ENCODE measurements at places on chromosomes 12 and 14.
A peak's percentile ranks its signal among the peaks of the same experiment; 100 is the strongest.

- no peak for DNase-seq
Measured at GRCh38 chr14:99262977-99263448, 9.0 kb downstream of the BCL11B start.

GRCh38 chr14:104131968-104132732 is 6.2 kb upstream of the KIF26A start:
- no peak for DNase-seq

GRCh38 chr12:110540048-110540447 is 37.9 kb downstream of the RAD9B start:
- DNase-seq: no peak

- DNase-seq: peak; percentile 21
Measured at GRCh38 chr12:6828781-6829535, 751 bp downstream of the P3H3 start.

- DNase-seq: no peak
Measured at GRCh38 chr14:68688872-68689371, 103.9 kb downstream of the ZFP36L1 start.

- no peak for DNase-seq
Measured at GRCh38 chr14:69017706-69018105, 38.6 kb upstream of the ACTN1 start.

GRCh38 chr12:82942991-82943401 is 256.3 kb downstream of the TMTC2 start:
- no peak for DNase-seq

GRCh38 chr12:106985479-106985878 is 1.5 kb downstream of the MTERF2 start:
- no peak for DNase-seq

- DNase-seq: no peak
Measured at GRCh38 chr14:92794547-92794941, 439 bp downstream of the GOLGA5 start.

DNA sequence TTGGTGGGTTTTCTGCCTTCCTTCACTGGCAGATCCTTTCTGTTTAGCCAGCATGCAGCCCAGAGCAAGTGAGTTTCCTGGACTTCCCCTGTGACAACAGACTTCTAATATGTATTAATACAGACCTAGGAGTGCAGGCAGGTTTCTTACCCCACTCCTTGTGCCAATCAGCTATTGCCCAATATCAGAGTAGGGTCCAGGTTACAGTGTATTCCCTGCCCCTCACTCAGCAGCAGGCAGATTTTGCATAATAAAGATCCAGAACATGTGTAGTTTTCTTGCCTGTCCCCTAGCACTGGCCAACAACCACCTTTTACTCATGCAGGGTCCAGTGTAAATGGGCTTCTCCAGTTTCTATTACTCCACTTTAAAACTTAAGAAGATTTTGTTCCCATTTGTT is 4.7 kb upstream of the SMIM10L1 start:
- no peak for DNase-seq

DNA sequence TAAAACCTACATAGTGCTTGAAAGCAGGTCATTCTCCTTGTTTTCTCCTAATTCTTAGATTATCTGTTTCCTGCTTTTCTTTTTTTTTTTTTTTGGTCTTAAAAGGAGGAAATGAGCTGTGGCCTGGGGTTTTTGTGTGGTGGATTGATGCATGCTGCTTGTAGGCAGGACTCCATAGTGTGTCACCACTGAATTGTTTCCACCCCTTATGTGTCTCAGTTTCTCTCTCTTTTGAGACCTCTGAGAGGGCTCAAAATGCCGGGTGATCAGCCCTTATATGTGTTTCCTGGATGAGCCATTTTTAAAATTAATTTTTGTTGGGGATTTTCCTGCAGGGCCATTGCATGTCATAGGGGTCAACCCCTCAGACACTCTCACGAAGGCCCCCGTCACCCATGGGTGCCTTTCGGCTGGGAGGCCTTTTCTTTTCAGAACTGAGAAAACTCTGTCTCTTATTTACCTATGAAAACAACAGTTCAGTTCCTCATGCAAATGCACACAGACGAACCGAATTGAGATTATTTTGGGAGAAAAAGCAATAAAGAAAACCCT is 32.0 kb upstream of the LRRK2 start:
- DNase-seq: no peak

GRCh38 chr12:49893753-49894750 is 9.6 kb downstream of the FAIM2 start:
- DNase-seq: no peak

DNA sequence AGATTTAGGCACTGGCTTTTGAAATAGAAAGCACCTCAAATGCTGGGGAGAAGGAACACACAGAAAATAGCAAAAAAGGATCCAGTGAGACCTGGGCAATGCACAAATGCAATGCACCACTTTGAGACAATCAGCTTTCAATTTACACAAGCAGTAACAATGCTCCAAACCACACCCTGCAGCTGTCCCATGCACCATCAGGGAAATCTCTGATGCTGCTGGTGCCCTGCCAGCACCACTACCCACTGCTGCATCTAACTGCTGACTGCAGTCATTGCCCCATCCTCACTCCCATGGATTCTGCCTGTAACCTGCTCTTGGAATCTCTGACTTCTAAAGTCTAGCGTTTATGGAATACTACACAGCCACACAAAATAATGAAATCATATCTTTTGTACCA is 21.0 kb upstream of the HMGA2 start:
- no peak for DNase-seq

GRCh38 chr12:4780641-4781611 is 60.7 kb downstream of the GALNT8 start:
- no peak for DNase-seq

- no peak for DNase-seq
Measured at GRCh38 chr12:22631863-22632463, 7.0 kb downstream of the ETNK1 start.

GRCh38 chr12:15700595-15700994 is 88.6 kb downstream of the EPS8 start:
- DNase-seq: no peak

DNA sequence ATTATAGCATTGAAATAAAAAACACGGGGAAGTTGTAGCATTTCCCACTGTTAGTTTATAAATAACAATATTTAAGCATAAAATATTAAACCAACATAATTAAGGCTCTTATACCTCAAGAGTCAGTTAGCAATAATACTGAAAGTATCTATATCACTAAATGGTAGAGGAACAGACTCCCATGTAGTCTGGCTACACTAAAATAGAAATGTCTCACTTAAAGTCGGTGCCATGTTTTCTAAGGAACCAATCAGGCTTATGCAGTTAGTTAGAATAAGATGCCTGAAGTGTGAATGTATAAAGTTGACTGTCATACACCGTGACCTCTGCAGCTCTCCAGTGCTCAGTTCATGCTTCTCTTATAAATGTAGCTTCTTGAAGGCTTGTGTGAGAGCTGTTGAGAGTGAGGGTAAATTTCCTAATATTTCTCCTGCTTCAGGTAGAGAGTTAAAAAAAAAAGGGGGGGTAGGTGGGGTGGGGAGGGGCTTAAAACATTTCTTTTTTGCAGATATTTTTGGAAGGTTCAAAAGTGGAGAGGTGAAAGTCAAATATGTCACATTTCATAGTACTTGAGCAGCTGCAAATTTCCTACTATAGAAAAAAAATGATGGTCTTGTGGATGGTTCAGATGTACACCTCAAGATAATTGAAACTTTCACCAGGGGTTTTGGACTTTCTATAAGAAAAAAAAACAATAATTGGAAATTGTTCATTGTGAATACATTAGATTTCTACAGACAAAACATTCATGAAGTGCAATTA is 64.5 kb downstream of the PTCSC3 start:
- DNase-seq: no peak

GRCh38 chr14:33229269-33229929 is 290.7 kb downstream of the NPAS3 start:
- no peak for DNase-seq

GRCh38 chr12:116498471-116498870 is 60.7 kb upstream of the MAP1LC3B2 start:
- DNase-seq: no peak

GRCh38 chr12:90004319-90005074 is 295.9 kb upstream of the ATP2B1 start:
- no peak for DNase-seq

DNA sequence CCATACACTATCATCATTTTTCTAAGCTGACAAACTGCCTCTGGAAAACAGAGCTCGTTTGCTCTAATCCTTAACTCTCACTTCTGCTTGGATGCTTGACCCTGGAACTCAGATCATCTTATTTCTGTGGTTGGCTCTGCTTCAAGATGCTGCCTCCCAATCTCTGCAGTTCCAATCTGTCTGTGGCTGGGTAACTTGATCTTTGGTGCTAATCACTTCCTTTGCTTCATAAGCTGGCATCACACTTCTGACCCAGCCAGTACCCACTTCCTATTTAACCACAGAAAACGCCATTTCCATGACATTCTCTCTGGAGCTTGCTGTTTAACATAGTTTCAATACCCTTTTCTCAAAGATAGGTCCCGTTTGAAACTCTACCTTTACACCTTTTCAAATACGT is 254.2 kb downstream of the ACSS3 start:
- no peak for DNase-seq

GRCh38 chr14:32121536-32121935 is 44.4 kb downstream of the ARHGAP5 start:
- DNase-seq: no peak

DNA sequence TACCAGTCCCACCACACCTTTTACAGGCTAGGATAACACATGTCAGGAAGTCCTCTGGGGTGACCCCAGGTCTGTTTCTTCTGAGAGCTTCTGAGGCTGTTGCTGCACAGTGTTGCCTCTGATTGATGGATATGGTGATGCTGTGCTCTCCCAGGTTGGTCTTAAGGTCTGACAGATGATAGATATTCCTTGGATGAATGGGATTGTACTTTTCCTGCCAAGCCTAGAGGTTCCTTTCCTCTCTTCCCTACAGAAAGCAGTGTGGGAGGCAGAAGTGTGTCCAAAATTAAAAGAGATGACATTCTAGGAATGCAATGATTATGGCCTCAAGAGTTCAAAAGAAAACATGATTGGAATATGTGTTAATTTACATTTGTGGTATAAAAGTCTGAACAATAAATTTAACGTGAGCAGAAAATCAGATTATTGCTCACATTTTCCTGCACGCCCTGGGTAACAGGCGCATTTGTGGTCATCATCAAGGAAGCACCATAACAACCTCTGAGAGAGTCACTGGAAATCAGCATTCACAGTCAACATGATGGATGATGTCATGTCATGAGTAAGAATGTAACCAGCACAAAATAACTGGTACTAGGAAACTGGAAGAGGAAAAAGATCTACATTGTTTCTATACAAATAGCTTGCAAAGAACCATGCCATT is 73.7 kb downstream of the BBS10 start:
- no peak for DNase-seq

- DNase-seq: no peak
Measured at GRCh38 chr14:96713426-96713825, 83.8 kb upstream of the VRK1 start.

GRCh38 chr12:87935216-87935615 is 94.0 kb downstream of the C12orf50 start:
- no peak for DNase-seq

DNA sequence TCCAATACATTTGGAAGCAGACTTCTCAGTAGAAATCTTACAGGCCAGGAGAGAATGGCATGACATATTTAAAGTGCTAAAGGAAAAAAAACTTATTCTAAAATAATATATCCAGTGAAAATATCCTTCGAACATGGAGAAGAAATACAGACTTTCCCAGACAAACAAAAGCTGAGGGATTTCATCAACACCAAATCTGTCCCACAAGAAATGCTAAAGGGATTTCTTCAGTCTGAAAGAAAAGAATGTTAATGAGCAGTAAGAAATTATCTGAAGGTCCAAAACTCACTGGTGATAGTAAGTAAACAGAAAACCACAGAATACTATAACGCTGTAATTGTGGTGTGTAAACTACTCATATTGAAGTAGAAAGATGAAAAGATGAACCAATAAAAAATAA is 103.9 kb downstream of the INSM2 start:
- DNase-seq: no peak

DNA sequence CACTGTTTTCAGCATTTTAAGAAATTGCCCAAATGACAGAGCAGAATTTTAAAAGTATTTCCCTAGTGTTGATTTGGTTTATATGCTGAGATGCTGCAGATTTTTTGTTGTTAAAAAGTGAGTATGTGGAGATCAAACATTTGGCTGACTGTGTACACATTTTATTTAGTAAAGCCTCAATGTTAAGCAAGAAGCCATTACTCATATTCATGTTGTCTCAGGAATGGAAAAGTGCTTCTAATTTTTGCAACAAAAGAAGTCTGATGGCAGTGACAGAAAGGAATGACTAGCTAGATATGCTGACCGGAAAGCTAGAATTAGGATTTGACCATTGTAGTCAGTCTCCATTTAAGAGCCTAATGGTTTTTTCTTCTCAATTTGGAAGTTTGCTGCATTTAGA is 22.5 kb downstream of the SLC38A6 start:
- DNase-seq: no peak

- no peak for DNase-seq
Measured at GRCh38 chr12:125269276-125269675, 204.0 kb downstream of the AACS start.

- DNase-seq: no peak
Measured at GRCh38 chr12:100229036-100229635, 28.5 kb downstream of the ACTR6 start.

GRCh38 chr12:44029194-44029593 is 193.3 kb downstream of the TMEM117 start:
- no peak for DNase-seq

- no peak for DNase-seq
Measured at GRCh38 chr14:65879248-65880009, 466.9 kb downstream of the FUT8 start.

GRCh38 chr12:7206691-7207090 is 17.2 kb downstream of the PEX5 start:
- no peak for DNase-seq

DNA sequence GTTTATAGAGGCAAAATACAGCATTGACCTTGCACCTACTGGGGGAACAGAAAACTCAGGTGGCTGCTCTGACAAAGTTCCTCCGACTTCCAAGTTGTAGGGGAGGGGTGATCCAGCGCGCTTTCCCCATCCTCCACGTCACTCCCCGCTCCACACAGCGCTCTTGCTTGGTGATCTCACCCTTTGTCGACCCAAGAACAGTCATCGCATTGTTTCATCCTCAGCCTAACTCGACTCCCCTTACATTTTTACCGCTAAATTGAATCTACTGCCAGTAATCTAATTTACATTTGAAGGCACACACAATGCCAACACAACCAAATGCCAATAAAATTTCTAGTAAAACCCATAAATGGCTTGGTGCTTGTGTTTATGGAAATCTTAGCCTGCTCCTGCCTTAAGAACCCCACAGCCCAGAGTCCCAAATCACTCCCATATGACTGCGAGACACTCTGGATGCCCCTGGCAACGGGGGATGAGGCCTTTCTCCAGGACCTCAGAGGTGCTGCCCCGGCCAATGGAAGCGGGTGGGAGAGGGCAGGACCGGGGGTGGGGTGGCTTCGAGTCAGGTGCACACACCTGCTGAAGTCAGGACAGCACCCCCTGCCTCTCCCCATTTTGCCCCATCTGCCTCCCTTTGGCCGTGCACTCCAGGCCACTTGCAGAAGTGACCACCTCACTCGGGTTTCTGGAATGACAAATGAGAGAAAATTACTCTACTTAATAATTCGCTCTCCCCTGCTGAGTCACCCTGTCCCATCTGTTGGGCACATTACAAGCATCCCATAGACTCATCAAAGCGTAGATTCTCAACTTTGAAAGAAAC is 98.2 kb upstream of the GSC start:
- no peak for DNase-seq

GRCh38 chr14:106276326-106277267 is 750.2 kb downstream of the TMEM121 start:
- DNase-seq: no peak

GRCh38 chr14:105097794-105098127 is 32.5 kb upstream of the GPR132 start:
- DNase-seq: no peak

- no peak for DNase-seq
Measured at GRCh38 chr12:53575502-53576249, 50.5 kb downstream of the ATF7 start.

Data from activated effector memory CD4-positive, alpha-beta T cell treated with Interleukin-2 at 50 U/mL for 16 hours (primary cell).